ENCODE measurements at places on chromosomes 7 and 10.
A peak's percentile ranks its signal among the peaks of the same experiment; 100 is the strongest.

GRCh38 chr7:123296965-123297364 is 97.2 kb upstream of the SLC13A1 start:
- DNase-seq = no peak

DNA sequence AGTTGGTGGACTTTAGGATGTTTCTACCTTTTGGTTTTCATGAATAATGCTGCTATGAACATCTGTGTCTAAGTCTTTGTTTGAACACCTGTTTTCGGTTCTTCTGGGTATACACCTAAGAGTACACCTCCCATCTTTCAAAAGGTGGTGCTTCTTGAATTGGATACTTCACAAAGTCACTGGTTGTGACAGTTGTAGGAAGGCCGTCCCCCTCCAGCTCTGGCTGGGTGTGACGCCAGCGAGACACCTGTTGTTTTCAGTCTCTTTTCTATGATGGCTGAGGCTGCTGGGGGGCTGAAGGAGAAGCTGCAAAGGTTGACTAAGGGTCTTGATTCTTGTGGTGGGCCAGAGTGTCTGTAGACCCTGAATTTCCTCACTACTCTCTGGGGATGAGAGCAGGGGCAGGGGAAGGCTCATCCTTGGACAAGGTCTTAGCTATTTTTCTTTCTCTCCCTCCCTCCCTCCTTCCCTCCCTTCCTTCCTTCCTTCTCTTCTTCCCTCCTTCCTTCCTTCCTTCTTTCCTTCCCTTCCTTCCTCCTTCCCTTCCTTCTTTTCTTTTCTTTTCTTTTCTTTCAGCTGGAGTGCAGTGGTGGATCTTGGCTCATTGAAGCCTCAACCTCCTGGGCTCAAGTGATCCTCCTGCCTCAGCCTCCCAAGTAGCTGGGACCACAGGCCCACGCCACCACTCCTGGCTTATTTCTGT is 5.6 kb downstream of the NEURL1 start:
- DNase-seq = no peak

- DNase-seq = no peak
Measured at GRCh38 chr7:155893176-155893575, 80.9 kb upstream of the SHH start.

DNA sequence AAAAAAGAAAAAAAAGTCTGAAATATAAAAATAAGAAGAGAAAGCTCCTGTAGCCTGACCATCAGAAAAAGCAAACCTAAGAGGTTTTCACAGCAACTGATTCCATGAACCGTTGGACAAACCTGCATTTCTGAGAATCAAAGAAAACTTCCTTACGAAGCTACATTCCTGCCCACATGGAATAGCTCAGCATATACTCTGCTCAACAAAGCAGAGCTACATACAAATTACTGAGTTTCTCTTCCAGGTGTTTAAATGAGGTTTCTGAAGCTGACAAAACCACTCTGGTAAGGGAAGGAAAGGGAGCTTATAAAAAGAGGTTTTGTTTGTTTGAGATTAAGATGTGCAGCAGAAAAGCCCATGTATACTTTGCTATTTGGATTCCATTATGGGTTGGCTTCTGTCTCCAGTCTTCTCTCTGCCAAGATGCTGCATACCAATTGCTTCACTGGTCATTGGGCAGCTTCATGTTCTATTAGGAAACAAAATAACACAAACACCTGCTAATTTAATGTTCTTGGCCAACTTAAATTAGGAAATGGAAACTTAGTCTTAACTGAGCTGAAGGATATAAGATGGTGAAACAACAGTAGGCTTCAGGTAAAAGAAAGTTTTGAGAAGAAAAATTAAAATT is 314.1 kb downstream of the LRRTM3 start:
- no peak for DNase-seq

DNA sequence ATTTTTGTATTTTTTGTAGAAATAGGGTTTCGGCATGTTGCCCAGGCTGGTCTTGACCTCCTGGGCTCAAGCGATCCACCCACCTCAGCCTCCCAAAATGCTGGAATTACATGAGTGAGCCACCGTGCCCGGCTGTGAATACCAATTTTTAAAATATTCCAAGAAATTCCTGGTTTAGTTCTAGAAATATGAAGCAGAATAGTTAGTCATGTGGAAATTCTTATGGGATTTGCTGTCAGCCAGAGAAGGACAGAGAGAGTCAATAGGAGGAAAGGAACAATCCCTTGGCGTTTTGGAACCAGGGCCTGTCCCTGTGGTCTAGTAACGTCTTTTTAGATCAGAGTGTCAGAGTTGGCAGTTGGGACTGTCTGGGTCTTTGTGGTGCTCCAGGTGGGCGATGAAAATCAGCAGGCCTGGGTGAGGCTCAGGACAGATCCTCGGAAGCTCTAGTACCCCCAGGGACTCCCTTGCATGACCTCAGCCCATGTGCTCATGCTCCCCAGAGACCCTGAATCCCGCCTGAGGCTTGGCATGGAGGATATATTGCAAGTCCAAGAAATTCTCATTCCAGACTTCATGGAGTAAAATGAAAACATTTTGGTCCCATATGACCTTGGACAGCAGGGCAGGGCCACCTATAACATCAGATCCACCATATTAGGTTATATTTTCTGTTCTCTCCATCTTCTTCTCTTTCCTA is 7.8 kb downstream of the NODAL start:
- no peak for DNase-seq

DNA sequence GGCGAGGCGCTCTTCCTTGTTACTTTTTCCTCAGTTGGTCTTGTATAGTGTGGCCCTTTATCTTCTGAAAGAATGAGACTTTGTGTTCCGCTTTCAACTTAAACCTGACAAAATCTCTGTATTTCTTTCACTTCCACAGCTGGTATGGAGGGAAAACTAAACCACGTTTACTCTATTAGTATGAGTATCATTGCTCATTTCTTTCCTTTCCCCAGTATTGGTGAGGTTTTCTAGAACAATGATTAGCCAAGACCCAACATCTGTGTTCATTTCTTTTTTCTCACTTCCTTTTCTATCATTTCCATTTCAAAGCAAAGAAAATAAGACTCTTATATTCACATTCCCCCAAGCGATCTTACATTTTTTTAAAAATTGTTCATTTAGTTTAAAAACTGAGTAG is 165.3 kb downstream of the PAXIP1 start:
- DNase-seq = no peak

DNA sequence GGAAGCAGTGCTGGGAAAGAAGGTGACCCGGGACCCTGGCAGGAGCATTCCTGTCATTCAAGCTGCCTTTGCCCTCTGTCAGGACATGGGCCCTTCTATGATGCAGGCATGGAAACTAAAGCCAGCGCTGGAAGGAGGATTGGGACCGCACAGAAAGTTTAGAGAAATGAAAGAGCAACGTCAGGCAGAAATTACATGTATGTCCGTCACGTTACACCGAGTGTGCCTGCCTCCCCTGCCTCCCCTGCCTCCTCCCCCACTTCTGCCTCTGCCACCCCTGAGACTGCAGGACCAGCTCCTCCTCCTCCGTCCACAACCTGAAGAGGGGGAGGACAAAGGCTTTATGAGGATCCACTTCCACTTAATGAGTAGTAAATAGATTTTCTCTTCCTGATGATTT is 13.9 kb upstream of the PWWP2B start:
- no peak for DNase-seq

- DNase-seq = no peak
Measured at GRCh38 chr10:34596351-34596750, 218.7 kb downstream of the PARD3 start.

- peak; percentile 33 for DNase-seq
Measured at GRCh38 chr10:13788711-13789447, 202.1 kb downstream of the PRPF18 start.

DNA sequence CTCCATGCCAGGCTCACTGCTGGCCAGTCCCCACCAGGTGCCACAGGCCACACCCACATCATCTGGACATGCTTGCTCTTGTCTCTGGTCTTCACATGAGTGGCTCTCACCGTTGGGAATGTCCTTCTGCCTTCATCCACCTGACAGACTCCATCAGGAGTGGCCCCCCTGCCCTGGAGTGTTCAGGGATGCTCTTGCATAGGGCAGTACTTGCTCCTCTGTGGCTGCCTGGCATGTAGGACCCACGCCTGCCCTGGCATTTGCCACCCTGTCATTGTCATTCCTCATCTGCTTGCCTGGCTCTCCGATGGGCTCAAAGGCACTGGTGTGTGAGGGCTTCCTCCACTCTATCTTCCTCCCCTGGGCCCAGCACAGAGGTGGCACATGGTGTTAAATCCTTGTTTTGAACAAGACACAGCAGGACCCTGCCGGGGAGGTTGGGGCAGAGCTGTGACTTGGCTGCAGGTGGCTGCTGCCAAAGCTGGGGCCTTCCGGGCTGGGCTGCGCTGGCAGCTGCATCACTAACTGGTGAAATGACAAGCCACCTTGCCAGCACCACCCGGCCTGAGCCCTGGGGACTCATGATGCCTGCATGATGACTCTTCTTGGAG is 1.8 kb downstream of the SH2D4B start:
- no peak for DNase-seq

DNA sequence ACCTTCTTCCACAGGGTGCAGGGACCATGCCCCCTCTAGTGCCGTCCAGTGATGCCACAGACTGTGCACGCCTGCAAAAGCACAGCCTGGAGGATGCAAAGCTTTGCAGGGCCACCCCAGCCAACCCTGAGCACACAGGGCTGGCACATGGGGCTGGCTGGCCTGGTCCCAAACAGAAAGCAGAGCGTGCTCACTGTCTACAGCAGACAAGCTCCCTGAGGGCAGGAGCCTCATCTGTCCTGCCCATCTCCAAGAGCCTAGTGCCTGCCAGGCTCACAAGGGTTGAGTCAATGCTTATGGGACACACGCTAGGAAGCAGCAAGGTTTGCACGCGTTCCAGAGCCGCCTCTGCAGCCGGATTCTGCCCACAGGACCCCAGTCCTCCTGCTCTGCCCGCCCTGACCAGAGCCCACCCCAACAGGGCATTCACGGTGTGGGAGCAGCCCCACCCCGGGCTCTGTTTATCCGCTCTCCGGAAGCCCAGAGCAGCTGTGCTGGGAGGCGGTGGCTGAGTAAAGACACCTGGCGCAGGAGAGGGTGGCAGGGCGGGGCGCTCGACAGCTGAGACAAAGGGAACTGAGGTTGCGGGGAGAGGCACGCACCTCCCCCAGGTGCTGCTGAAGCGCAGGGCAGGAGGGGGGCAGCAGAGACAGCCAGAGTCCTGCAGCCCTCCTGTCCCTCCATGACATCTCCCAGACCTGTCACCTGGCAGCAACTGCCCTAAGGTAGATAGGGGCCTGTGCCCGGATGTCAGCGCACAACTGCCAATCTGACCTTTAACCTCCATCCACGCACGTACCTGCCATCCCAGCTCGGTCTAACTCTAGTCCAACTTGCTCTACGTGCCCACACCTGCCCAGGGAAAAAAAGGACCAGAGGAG is 4.3 kb downstream of the KCNH2 start:
- DNase-seq = no peak

DNA sequence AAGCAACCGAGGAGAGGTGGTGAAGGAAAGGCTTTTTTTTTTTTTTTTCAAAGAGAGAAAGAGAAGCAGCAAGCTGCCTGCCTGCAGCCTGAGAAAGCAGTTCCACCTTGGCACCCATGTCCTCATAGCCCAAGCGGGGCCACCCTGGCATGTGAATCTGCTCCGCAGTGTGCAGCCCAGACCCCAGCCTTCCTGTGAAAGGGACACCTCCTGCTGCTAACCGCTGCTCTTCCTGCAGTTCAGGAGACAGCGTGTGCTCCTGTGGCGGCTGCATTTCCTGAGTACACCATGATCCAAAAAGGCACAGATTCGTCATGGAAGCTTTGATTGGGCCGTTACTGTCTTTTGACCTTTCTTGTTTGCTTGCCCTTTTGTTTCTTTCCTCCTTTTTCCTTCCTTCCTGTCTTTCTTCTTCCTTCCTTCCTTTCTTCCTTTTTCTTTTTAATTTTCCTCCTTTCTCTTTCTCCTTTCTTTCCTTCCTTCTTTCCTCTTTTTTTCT is 38.1 kb downstream of the IKZF1 start:
- no peak for DNase-seq

- no peak for DNase-seq
Measured at GRCh38 chr7:149286811-149287400, 24.9 kb downstream of the ZNF783 start.

DNA sequence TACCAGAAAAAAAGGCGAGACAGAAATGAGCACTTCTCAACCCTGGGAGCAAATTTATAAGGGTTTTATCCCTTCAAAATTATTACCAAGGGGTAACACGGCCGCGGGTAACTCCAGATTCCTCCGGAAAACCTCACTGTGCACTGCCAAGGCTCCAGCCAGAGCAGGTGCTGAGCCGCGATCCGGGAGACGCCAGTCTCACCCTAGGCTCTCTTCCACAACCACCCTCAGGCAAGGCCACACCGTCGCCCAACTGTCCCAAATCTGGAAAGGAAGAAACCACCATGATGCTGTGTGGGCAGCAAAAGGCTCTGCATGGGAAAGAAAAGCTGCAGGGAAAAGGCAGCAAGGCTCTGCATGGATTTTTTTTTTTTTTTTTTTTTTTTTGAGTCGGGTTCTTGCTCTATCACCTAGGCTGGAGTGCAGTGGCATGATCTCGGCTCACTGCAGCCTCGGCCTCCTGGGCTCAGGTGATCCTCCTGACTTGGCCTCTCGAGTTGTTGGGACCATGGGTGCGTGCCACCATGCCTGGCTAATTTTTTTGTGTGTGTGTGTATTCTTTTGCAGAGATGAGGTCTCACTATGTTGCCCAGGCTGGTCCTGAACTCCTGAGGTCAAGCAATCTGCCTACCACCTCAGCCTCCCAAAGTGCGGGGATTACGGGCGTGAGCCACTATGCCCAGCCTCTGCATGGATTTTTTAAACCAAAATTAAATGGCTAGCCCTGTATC is 39.0 kb downstream of the MAD1L1 start:
- DNase-seq = no peak

DNA sequence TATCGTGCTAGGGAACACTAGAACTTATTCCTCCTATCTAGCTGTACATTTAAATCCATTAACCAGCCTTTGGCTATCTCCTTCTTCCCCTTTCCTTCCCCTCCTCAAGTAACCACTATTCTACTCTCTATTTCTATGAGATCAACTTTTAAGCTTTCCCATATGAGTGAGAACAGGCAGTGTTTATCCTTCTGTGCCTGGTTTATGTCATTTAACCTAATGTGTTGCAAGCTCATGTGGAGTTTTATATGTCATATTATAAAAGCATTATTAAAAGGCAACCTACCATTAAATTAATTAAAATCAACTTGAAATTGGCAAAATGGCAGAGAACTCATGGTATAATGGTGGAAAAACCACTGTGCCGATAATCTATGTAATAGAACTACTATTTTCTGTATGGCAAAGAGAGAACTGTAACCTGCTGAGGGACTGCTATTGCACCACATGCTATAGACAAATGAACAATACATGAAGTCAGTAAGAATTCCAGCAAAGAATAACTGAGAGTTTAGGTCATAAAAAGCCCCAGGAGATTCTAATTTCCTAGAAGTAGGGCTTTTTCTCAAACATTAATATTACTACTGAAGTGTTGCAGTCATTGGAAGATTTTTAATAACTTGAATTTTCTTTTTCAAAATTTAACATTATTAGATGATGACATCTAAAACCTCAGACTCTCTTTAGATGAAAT is 81.8 kb downstream of the LRRN3 start:
- DNase-seq = no peak

GRCh38 chr7:107387128-107387527 is 82.7 kb upstream of the GPR22 start:
- DNase-seq = no peak

- peak; percentile 29 for DNase-seq
Measured at GRCh38 chr10:67779465-67780203, 58.4 kb downstream of the DNAJC12 start.

- DNase-seq = no peak
Measured at GRCh38 chr7:77757589-77757988, 40.6 kb downstream of the TMEM60 start.
